ENCODE measurements at places on chromosomes 5 and 9.

GRCh38 chr5:109852371-109853155, 162.8 kb downstream of the MAN2A1 start:
- no peak for DNase-seq

- DNase-seq, result peak; percentile 65
These were observed 826 bp downstream of the PAIP1 start for GRCh38 chr5:43555895-43556606.

GRCh38 chr5:88816195-88816594, 66.8 kb downstream of the MEF2C start:
- no peak for DNase-seq

GRCh38 chr9:124278054-124278540, 20.3 kb downstream of the NEK6 start:
- no peak for DNase-seq

DNA sequence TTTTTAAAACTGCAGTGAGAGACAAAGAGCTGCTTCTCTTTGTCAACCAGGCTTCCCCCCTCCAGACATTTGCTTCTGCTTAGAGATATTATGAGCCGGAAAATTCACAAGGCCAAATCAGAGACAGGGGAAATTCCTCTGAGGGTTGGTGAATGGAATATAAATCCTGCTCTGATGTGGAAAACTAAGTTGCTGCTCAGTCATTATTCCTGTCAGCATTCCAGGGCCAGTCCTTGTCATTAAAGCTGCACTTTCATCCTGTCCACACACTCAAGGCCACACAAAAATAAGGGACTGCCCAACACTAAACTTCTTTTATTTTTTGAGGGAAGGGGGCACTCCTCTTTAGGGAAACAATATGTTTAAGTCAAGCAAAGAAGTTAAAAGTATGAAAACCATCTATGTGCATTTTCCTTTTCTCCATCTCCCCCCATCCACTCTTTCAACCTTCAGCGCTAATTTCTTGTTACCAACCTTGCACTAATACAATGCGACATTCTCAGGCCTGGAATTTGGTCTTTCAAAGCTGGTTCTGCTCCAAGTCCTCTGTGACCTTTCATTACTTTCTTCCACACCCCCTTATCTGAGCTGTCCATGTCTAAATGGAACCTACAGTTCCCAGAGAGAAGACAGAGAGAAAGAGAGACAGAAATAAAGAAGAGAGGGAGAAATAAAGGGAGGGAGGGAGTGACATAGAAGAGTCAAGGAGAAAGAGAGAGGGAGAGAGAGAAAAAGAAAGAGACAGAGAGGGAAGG, 118.9 kb upstream of the S1PR3 start:
- no peak for DNase-seq

GRCh38 chr5:11355491-11355890, 548.8 kb downstream of the CTNND2 start:
- DNase-seq, result no peak

DNA sequence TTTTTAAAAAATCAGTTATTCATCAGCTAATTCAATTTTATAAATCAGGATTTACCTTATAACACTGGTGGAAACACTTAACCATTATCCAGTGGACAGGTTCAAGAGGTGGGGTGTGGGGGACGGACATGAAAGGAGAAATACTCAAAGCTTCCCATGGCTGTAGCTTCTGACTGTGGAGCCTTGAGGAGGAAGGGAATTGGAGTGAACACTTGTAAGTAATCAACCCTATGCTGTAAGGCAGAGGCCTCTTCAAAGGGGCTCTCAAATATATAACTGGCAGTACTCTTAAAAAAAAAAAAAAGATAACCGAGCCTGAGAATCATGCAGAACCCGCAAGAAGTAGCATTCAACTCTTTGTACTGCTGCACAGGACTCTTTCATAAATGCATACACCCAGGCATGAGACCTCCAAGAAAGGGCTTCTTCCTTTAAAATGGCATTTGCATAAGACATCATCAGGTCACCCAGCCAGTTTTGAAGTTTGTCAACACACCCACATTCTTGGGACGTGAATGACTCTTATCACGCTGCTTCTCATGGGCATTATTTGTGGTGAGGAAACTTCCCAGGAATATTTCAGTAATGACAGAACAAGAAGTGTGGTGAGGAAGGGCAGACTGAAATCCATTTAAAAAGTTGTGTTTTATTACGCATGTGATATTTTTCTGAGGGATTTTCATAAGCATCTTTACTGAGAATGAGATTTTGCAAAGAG, 8.1 kb downstream of the OSMR start:
- DNase-seq, result no peak

GRCh38 chr9:133023117-133023890, 7.5 kb upstream of the GTF3C5 start:
- peak; percentile 41 for DNase-seq
